Stimulated activated CD4-positive, alpha-beta T cell treated with anti-CD3 and anti-CD28 coated beads, Interleukin-1b, Interleukin-23, amount 100 ng/mL, for 4 hours (primary cell): ENCODE measurements at places on chromosomes 13 and 19.

DNA sequence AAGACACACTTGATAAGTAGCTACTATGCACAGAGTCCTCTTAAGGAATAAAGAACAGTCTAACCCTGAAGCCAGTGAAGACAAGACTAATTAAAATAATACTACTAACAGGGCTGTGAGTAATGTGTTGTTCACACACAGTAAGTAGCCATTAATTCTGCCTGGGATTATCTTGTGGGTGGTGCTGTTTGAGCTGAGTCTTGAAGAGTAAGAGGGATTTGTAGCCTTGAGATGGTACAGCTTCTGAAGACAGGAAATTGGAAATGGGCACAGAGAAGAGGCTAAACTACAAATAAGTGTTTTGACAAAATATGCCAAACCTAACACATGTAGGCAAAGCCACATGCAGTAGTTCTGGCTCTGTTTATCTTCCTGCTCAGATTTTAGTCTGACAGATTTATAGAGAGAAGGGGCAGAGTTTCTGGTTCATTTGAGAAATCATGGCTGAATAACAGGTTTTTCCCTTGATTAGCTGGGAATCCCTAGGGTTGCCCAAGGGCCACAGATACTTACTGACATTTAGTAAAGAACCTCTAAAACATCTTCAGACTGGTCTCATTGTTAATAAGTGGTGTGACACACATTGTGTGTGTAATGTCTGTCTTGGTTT lies 38.0 kb downstream of the ITGBL1 start:
- DNase-seq, result no peak

DNA sequence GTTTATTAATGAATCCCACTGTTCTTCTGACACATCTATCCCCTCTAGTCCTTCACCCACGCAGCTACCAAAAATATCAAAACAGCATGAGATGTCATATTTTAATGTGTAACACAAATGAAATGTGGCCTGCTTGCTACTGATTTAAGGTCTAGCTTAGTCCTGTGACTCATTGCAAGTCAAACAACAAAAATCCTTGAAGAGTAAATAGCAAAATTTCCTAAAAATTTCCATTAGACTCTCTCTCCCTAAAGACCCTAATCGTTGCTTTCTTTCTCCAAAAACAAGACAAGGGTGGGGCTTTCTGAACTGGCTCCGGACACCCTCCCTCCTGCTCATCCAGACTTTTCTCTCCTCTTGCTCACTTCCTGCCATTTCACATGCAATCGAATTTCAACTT lies 99.9 kb upstream of the IPO5 start:
- DNase-seq, result no peak

- DNase-seq, result no peak
Observed at GRCh38 chr19:58338336-58338735, 11.5 kb downstream of the ZSCAN22 start.

GRCh38 chr13:42116225-42116624 lies 67.8 kb downstream of the DGKH start:
- no peak for DNase-seq

DNA sequence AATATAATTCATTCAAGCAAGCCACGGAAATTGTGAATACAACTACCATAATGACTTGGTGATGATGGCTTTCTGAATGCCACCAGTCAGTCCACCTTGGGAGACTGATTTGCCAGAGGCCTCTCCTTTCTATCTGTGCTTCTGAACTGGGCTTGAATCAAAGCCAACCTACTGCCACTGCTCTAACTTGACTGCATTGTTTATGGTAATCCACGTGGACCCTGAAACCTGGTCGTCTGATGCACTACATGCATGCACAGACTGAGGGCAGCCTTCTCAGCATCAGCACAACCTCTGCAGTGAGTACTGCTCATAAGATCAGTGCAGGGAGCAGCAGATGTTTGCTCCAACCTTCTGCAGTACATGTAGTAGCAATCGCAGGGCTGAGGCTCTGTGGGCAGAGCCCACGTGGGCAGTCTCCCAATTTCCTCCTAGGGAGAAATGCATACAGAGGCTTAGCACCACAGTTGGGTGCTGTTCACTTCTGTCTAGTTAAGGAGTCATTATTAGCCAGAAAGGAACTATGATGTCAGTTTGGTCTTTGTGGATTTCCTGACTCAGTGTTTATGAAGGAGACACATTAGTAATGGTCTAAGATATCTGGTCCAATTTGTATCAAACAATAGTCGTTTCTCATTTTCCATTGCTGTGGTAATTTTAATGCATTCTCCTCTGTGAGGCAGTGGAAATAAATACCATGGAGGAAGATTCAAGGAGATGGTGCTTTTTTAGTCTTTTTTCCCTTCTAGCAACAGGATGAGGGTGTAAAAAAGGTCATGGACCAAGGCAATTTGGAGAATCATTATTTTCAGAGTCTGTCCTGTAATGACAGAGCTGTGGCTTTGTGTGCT lies 82.5 kb downstream of the AKAP11 start:
- DNase-seq, result no peak

DNA sequence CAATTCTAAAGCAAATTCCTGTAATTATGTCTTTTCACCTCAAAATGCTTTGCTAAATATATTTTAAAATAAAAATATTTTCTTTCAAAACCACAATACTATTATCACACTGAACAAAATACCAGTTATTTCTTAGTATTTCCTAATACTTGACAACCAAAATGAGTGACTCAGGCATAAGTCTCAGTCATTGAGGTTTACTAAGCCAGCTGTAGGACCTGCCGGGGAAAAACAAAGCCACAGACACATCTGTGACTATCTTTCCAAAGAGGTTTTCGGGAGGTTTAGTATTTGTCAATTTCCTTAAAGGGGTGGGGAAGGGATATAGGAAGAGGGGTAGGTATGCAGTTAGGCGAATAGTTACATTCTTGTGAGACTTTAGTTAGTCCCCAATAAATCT lies 3.2 kb upstream of the ZNF235 start:
- no peak for DNase-seq

GRCh38 chr19:10286803-10287737 lies at the start of gene ICAM4:
Gene ICAM4 (plus strand): TSS chr19:10286955. CDS start chr19:10287013, 58 bp downstream.
- DNase-seq, result peak; percentile 37

DNA sequence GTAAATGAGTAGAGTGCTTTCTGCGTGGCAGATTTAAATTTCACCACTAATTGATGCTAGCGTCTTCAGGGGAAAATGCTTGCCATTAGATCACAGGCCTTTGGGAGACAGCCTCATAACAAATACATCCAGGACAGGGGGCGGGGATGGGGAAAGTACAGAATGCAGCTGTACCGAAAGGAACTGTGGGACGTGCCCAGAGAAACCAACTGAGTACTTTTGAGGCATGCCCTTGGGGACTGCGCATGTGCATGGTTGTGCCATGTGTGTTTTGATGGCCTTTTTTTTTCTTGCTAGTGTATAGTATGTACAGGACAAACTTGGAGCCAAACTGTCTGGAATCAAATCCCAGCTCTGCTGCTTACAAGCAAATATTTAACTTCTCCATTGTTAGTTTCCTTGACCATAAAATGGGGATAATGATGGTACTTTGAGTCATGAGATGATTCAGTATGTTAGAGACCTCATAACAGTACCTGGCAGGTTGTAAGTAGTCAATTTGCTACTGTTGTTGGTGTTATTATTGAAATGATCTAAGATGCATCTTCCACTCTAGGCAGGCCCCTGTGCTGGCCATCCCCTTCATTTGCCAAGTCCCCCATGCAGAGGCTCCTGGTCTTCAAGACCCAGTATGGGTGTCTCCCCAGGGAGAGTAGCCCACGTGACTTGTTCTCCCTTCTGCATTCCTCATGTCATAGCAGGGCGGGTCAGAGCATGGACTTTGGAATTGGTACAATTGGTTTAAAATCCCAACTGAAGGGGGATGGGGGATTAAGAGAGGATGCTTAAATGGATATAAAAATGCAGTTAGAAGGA lies 68.3 kb upstream of the NPAS1 start:
- no peak for DNase-seq

- DNase-seq, result no peak
Observed at GRCh38 chr13:38213314-38213713, 136.3 kb upstream of the UFM1 start.

- DNase-seq, result no peak
Observed at GRCh38 chr19:19417046-19417445, 11.6 kb downstream of the GATAD2A start.
